ENCODE measurements at places on chromosomes 11 and 22. TPM values are rescaled to one million over a fixed set of nuclear protein-coding genes. Genes with fewer than 3 reads are reported as not detected.

DNA sequence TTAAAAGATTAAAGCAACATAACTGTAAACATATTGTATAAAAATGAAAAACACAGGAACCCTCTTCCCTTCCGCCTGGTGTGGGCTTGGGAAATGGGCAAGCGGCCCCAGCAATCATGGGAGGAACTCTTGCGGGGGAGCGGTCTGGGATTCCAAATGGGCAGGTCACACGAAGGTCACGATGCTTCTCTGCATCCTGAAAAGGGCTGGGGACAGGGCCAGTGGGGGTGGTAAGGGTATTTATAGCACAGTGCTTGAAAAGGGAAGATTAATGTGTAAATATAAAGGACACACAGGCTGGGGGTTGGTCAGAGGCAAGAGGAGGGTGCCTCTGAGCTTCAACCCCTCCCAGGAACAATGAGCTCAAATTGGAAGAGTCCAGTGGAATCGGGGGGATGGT is 46.9 kb upstream of the OR4B1 start:
- H3K27me3 ChIP-seq, result no peaks in the 10 kb centered on the region
- H3K36me3 ChIP-seq, result peaks cover 2% of the 10 kb centered on the region
- H3K27ac ChIP-seq, result no peak overlapping the region
- no peak overlapping the region for H3K4me3 ChIP-seq
- DNase-seq, result no peak

DNA sequence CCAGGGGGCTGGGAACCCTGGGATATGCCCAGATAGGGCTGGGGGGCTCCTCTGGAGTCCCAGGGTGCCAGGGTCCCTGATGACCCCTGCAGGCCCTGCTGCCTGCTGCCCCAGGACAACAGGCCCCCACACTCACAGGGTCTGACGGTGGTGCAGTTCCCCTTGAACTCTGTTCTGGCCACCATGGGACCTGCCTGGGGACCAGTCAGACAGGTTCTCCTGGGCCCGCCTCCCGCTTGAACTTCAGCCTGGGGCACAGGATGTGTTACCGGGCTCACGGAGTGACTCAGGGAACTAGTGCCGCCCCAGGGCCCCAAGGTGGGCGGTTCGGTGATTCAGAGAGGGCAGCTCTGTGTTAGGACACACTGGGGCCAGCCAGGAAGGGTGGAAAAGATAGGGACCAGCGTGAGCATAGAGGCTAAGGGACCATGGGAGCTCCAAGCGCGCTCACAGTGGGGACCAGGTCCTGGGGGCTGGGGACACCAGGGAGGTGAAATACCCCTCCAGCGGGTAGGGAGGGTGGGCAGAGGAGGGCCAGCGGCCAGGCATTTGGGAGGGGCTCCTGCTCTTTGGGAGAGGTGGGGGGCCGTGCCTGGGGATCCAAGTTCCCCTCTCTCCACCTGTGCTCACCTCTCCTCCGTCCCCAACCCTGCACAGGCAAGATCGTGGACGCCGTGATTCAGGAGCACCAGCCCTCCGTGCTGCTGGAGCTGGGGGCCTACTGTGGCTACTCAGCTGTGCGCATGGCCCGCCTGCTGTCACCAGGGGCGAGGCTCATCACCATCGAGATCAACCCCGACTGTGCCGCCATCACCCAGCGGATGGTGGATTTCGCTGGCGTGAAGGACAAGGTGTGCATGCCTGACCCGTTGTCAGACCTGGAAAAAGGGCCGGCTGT is 21.5 kb upstream of the TXNRD2 start:
- peaks cover 49% of the 10 kb centered on the region for H3K4me1 ChIP-seq
- peak overlapping the region; percentile 93 for H3K27ac ChIP-seq
- H3K27me3 ChIP-seq, result no peaks in the 10 kb centered on the region

- no peak for DNase-seq
- no peaks in the 10 kb centered on the region for H3K36me3 ChIP-seq
- peaks cover 13% of the 10 kb centered on the region for H3K4me1 ChIP-seq
- H3K27ac ChIP-seq, result no peak overlapping the region
- no peaks in the 10 kb centered on the region for H3K27me3 ChIP-seq
Measured at GRCh38 chr11:14300661-14301304, 58.2 kb downstream of the RRAS2 start.

The SAA2 gene
- total RNA-seq, result not detected

DNA sequence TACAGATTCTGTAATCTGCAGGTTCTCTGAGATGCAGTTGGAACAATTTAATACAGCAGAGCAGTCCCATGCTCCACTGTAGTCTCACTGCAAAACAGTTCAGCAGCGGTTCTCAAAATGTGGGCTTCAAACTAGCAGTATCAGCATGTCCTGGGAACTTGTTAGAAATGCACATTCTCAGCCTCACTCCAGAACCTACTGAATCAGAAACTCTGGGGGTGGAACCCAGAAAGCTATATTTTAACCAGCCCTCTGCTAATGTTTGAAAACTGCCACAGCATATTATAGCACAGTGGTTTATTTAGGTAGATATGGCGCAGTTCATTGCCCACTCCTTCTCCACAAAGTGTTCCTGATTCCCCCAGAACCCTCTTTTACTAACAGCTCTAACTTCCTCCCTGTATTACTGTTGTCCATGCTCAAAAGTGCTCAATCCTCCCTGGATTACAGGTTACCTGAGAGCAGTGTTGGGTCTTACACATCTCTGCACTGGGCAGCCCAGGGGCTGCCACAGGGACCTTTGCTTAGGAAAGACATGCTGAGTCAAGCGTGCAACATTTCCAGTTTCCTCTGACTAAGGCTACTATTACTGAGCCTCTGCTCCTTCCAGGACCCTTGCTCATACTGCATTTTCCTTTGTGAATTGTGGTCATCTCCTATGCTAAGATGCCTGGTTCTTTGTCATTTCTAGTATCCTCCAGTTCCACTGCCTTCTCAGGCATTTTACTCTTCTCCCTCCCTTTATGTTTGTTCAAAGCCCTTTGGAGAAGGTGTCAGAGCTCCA is 7.7 kb upstream of the DGAT2 start:
- no peaks in the 10 kb centered on the region for H3K27me3 ChIP-seq
- H3K4me1 ChIP-seq, result no peaks in the 10 kb centered on the region
- H3K4me3 ChIP-seq, result no peak overlapping the region
- no peak overlapping the region for H3K27ac ChIP-seq

DNA sequence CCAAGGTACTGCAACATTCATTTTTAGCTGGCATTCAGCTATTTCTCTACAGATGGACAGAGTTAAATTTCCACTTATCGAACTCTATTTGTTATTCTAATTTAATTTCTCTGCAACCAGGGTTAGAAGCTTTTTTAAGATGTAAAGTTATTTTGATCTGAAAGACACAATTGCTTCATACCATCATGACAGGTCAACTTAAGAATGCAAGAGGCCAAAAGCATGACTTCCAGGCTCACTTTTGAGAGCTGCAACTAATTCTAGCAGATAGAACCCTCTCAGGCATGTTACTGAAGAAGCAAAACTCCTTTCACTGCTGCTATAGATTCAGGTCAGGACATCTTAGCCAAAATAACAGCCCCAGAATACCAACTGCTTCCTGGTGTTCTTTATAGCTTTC is 86.5 kb upstream of the GALNT18 start:
- no peak overlapping the region for H3K27ac ChIP-seq
- DNase-seq, result no peak
- no peak overlapping the region for H3K4me3 ChIP-seq
- no peaks in the 10 kb centered on the region for H3K27me3 ChIP-seq
- H3K36me3 ChIP-seq, result no peaks in the 10 kb centered on the region
- H3K4me1 ChIP-seq, result no peaks in the 10 kb centered on the region

Data from suprapubic skin (tissue), 4 donors.